ENCODE measurements at places on chromosomes 11 and 22.

DNA sequence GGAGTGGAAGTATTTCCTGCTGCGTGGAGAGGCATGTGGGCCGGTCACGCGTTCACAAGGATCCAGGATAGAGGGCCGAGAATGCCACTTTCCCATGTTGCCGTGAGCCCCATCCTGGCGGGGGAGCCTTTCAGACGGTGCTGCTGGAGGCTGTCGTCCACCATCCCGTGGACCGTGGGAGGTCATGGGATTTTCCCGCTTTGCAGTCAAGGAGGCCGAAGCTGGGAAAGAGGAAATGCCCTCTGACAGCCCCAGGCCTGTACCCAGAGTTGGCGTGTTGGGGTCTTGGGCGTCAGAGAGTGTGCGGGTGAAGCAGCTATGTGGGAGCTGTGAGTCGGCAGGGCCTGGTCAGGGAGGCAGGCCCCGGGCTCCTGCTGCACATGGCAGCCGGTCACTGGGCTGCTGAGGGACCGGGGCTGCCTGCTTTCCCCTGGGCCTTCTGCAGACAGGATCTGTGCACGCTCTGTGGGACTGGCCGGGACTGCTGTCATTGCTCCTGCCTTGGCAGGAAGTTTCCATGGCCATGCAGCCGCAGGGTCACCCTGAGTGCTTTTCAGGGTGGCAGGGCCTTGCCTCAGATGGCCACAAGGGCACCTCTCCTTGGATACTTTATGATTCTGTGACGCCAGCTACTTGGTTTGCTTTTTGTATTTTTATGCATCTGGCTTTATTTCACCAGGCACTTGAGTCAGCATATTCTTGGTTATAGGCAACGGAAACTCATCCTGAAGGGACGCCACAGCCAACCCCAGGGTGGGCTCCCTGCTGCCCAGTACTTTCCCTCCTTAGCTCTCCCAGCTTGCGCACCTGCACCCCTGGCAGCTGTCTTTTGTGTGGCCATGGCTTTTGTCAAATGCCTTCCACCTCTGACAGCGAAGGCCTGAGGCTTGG lies 52.4 kb downstream of the AP2A2 start:
- no peak for DNase-seq

- no peak for DNase-seq
Observed at GRCh38 chr22:47434336-47435203, 672.1 kb downstream of the TBC1D22A start.

DNA sequence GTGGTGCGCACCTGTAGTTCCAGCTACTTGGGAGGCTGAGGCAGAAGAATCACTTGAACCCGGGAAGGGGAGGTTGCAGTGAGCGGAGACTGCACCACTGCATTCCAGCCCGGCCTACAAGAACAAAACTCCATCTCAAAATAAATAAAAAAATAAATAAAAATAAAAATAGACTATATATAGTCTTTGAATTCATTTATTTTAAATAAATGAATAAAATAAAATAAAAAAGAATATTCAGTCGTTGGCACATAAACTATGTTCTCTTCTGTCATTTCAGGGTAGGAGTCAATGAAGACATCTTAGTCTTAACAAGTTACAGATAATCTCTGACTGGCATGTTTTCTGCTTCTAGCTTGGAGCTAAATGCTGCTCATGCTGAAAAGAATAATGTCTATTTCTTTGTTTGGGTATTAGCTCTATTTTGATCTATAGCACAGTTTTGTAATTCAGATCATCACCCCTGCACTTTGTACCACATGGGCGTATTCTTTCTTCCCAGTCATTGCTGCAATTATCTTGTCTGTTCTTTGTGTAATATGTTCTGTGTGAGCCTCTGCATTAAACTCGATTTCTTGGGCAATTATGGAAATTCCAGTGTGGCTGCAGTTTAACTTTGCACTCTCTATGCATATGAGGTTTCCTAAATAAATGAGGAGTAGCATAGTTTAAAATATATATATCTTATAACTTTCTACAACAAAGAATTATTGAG lies 1.4 kb upstream of the MS4A14 start:
- DNase-seq: no peak

GRCh38 chr11:96012086-96012824 lies 88.3 kb upstream of the MTMR2 start:
- DNase-seq: no peak

All from stimulated activated CD8-positive, alpha-beta memory T cell treated with anti-CD3 and anti-CD28 coated beads, Interleukin-7, amount 100 ng/mL, for 1 hour (primary cell).